ENCODE measurements at places on chromosomes 5 and 9. TPM values are rescaled to one million over a fixed set of nuclear protein-coding genes. Genes with fewer than 3 reads are reported as not detected.
A peak's percentile ranks its signal among the peaks of the same experiment; 100 is the strongest.

BARHL1 gene
- total RNA-seq = not detected

SPATA31C1 gene
- total RNA-seq = not detected

PCDHB15 gene
- total RNA-seq = not detected

ARID3C gene
- not detected for total RNA-seq

CDO1 gene
- total RNA-seq = not detected

IGIP gene
- total RNA-seq = 3.7 TPM

CCDC192 gene
- total RNA-seq = 0.45 TPM

GNAQ gene
- total RNA-seq = 57.1 TPM

STC2 gene
- total RNA-seq = not detected

PDE4D gene
- total RNA-seq = 207 TPM

ABO gene
- total RNA-seq = 2.1 TPM

TMEFF1 gene
- total RNA-seq = not detected

SH3TC2 gene
- 5.6 TPM for total RNA-seq

FOXD4L4 gene
- 0.15 TPM for total RNA-seq

MOB3B gene
- total RNA-seq = 0.42 TPM

DNA sequence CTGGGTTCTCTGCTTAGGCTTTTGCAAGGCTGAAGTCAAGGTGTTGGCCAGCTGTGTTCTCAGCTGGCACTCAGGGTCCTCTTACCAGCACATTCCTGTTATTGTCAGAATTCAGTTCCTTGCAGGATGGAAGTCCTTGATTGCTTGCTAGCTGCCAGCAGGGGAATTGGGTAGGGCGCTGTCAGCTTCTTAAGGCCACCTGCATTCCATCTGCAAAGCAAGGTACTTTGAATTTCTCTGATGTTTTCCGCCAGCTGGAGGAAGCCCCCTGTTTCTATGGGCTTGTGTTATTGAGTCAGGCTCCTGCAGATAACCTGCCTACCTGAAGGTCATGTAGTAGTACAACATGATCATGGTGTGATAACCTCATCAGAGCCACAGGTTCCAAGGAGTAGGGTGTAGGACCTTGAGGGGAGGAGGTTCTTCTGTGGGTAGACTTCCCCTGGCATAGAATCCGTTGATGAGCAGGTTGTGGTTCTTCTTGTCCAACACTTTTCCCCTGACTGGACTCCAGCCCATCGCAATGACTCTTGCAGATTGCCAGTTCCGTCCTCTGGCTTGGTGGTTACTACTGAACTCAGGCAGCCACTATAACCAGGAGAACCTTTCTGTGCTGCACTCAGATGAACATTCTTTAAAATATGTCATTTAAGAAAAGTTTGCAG, 6.8 kb downstream of the TENT4A start:
- DNase-seq = no peak

DNA sequence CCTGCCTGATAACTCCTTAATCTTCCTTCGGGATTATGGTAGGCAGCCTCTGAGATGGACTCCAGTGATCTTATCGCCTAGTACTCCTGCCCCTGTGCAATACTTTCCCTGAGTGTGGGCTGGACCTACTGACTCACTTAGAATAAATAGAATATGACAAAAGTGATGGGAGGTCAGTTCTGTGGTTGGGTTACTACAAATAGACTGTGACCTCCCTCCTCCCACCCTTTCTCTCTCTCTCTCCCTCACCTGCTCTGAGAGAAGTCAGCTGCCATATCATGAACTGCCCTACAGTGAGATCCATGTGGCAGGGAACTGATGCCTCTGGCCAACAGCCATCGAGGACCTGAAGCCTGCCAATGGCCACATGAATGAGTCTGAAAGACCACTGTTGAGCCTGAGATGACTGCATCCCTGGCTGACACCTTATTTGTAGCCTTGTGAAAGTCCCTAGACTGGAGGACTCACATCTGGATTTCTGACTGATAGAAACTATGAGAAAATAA, 31.7 kb downstream of the NRG2 start:
- no peak for DNase-seq

- DNase-seq = no peak
Measured at GRCh38 chr5:33901156-33901555, 9.4 kb upstream of the ADAMTS12 start.

- DNase-seq = no peak
Measured at GRCh38 chr5:144462577-144462976, 291.9 kb downstream of the KCTD16 start.

- DNase-seq = no peak
Measured at GRCh38 chr9:86550401-86550800, 196.2 kb upstream of the TUT7 start.

DNA sequence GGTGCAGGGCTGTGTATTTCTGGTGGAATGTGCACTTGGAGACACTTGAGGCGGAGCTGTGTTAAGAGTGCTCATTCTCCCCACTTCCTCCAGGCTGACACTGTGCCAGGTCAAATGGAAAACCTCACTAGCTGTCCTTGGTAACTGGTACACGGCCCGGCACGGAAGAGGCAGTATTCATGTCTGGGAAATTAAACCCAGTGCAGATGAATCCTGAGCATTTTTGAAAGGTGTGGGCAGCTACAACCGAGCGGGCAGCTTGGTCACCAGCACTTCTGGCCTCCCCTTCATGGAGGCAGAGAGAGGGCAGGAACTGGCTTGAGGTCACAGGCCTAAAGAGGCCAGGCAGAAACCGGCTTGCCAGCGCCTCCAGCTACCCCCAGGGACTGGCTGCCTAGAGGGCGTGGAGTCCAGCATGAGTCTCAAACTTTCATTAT, 1.6 kb downstream of the CLPTM1L start:
- no peak for DNase-seq

- no peak for DNase-seq
Measured at GRCh38 chr9:131282688-131283422, 6.5 kb upstream of the FAM78A start.

GRCh38 chr5:14928661-14929060, 57.1 kb upstream of the ANKH start:
- DNase-seq = no peak

DNA sequence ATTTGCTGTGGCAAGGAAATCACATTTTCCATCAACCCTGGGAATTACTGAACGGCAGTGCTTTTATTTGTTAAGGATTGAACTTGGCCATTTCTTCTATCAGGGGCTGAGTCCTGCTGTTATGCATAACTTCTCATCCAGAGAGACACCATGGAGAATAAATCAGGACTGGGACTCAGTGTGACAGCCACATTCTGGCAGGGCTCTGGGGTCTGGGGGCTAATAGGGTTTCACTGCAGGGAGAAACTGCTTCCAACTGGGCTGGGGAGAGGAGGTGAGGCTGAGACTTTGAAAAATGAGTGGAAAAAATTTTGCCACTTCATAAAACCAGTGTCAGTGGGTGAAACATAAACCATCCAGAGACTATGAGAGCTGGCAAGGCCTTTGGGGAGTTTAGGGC, 95.7 kb upstream of the ALDH1B1 start:
- no peak for DNase-seq

DNA sequence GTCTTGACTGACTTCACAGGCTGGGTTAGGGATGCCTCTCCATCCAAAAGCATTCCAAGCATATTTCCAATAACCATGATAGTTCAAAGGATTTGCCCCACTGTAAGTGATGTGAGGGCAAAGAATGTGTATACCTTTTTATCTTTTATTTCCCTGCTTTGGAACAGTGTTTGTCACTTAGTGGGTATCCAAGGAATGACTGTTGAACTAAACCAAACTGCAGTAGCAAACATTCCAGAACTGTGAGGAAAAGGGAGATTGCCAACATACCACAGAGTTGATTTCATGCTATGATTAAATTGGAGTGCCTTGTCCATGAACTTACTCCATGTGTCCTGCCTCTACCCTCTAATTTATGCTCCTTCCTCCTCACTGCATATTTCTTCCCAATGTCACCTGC, 400.0 kb downstream of the KIAA0825 start:
- no peak for DNase-seq

DNA sequence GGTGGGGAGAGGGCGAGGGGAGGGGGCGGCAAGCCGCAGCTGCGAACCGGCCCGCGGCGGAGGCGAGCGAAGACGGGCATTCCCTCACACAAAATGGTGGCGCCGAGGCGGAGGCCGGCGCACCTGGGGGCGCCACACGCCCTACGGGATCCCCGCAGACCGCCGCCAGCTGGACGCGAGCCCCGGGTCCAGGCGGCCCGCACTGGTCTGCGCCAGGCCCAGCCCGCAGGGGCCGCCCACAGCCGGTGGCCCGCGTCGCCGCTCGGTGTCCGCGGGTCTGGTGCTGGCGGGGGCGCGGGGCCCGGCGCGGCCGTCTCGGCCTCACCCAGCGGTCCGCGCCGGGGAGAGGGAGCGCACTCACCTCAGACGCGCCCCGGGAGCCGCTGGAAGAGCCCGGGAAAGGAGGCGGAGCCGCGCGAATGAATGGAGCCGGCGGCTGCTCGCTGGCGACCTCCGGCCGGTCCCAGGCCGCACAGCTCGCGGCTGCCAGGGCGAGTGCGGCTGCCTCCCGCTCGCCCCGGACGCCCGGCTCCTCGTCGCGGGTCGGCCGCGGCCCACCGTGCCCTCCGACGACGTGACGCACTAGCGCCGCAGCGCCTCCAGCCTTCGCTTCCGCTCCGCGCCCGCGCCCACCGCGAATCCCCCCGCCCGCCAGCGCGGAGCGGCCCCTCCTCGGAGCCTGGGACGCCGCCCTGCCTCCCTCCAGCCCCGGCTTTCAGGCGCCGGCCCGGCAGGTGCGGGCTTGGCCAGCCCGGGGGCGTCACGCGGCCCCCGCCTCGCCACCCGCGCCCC, at the start of gene FAM169A:
TSS of gene FAM169A (minus strand) at position 584 of the 792 bp plus-strand sequence. CDS start 24,711 bp downstream, outside the sequence.
- peak; percentile 51 for DNase-seq

DNA sequence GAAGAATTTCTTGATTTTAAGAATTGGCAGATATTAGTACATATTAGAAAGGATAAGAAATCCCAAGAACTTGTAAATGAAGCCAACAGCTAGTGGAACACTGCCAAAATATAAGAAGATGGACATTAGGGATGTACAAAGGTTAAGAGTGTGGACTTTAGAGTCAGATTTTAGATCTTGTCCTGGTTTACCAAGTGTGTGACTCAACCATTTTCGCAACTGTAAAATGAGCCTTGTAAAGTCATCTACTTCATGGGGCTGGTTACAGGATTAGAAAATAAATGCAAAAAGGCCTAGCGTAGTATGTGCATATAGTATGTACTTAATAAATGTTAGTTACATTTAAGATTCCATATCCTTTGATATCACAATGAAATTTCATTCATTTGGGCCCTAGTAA, 260.0 kb downstream of the RAB3C start:
- DNase-seq = no peak

DNA sequence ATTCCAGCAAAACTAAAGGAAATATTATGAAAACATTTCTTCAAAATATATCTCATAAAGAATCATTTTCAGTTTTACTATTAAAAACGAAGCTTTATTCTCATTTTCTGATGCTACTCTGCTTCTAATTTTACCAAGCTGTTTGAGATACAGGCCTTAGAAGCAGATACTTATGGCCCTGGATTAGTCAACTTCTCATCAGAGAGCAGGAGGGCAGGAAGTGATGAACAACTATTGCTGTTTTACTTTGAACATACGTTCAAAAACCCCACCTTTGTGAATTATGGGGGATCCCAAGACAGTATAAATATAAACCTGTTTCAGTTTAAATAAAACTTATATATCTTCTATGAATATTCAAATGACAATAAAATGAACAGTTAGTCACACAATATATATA, 16.0 kb downstream of the MPDZ start:
- DNase-seq = no peak

DNA sequence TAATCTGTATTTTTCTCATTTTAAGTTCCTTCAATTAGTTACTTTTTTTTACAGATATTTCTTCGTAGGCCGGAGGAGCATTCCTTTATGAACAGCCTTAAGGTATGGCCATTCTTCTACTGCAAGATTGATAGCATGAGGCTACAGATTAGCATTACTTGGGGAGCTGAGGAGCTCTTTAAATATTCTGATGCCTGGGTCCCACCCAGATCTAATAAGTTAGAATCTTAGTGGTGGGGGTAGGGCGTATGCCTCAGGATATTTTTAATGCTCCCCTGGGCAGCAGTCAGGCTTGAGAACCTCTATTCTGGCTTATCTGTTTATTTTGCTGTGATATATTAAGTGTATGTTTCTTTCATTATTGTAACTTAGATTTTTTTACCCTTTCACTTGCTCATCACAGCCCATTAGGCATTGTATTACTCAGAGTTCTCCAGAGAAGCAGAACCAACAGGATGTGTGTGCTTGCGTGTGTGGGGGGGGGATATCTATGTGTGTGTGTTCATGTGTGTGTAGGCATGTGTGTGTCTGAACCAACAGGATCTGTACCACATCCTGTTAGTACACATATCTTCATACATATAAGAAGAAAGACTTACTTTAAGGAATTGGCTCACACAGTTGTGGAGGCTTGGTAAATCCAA, 91.8 kb upstream of the MTAP start:
- no peak for DNase-seq

DNA sequence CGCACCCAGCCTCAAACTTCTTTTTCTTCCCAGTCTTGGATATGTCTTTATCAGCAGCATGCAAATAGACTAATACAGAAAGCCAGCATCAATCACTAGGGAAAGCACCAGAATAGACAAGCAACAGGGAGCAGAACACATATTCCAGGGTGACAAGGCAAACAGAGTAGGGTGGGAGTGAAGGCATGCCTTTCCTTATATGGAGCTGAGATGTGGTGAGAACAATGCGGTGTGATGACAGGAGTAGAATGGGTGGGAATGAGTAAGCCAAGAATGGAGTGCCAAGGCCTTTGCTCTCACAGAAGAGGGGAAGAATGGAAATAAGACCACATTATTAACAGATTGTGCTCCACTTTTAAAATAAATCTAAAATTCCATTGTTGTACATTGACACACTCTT, 115.6 kb downstream of the CETN3 start:
- no peak for DNase-seq

GRCh38 chr5:53560028-53560427, 411 bp upstream of the NDUFS4 start:
- DNase-seq = no peak

GRCh38 chr5:14416621-14417275, 164.8 kb upstream of the OTULINL start:
- DNase-seq = no peak

- DNase-seq = no peak
Measured at GRCh38 chr5:150341989-150342388, 15.5 kb upstream of the TCOF1 start.

DNA sequence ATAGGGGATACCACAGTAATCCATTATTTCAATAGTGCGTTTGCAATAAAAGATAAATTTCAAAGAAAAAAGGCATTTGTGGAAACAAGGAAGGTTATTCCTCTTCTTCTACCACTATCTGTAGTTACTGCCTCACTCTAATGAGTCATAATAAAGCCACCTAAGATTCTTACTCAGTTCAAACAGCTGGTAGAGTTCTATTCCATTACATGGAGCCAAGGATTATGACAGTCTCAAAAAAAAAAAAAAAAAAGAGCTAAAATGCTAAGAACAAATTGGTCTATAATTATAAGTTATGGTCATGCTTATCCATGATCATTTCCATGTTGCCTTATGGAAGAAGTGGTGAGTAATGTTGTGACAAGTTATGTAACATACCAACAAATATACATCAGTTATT, 46.3 kb downstream of the DENND1A start:
- no peak for DNase-seq
